Activated naive CD4-positive, alpha-beta T cell treated with Interleukin-2 at 50 U/mL for 16 hours (primary cell): ENCODE measurements at places on chromosomes 1 and 21.

- no peak for DNase-seq
Observed at GRCh38 chr1:83827741-83828140, 171.2 kb downstream of the TTLL7 start.

- DNase-seq, result no peak
Observed at GRCh38 chr21:23524685-23525084, 2082.6 kb downstream of the MRPL39 start.

DNA sequence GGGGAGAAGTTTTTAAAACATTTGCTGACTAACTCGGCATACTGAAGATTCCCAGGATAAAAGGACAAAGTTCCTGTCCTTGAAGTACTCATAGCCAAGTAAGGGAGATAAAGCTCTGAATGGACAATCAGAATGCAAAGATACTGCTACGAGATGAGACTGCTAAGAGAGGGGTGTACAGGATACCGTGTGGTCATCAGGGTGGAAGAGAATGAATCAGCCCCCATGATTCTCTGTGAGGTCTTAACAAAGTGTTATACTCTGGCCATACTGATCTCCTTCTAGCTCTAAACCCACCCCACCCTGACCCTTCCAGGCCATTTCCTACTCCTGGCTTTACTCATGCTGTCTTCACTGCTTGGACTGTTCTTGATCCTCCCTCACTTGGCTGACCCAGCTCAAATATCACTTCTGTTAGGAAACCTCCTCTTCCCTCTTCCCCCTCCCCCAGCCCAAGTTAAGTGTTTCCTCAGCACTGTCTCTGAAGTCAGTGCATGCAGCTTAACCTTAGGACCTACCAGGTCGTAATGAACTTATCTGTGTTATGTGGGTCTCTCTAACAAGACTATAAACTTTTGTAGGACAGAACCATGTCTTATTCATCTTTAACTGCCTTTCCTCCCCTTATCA lies 15.8 kb upstream of the MAGOH start:
- DNase-seq, result no peak

GRCh38 chr1:165824269-165824643 lies 3.2 kb upstream of the UCK2 start:
- no peak for DNase-seq

- no peak for DNase-seq
Observed at GRCh38 chr1:85116856-85117255, 68.6 kb upstream of the MCOLN3 start.
